ENCODE measurements at places on chromosomes 1 and 21. TPM values are rescaled to one million over a fixed set of nuclear protein-coding genes. Genes with fewer than 3 reads are reported as not detected.

PTAFR gene
- 0.21 TPM for total RNA-seq

FMO3 gene
- not detected for total RNA-seq

OR2T1 gene
- not detected for total RNA-seq

NTMT2 gene
- total RNA-seq: not detected

CDK18 gene
- 0.82 TPM for total RNA-seq

FCRL2 gene
- not detected for total RNA-seq

LENEP gene
- total RNA-seq: not detected

PGLYRP3 gene
- total RNA-seq: not detected

UBAP2L gene
- total RNA-seq: 113 TPM

GBP7 gene
- not detected for total RNA-seq

PWP2 gene
- 1.9 TPM for total RNA-seq

APCS gene
- not detected for total RNA-seq
